ENCODE measurements at places on chromosomes 3 and 15. TPM values are rescaled to one million over a fixed set of nuclear protein-coding genes. Genes with fewer than 3 reads are reported as not detected.

GRCh38 chr3:66508461-66508860 is 7.6 kb upstream of the LRIG1 start:
- DNase-seq = no peak

GRCh38 chr3:101069901-101070798 is 76.9 kb upstream of the ABI3BP start:
- no peak for DNase-seq

DNA sequence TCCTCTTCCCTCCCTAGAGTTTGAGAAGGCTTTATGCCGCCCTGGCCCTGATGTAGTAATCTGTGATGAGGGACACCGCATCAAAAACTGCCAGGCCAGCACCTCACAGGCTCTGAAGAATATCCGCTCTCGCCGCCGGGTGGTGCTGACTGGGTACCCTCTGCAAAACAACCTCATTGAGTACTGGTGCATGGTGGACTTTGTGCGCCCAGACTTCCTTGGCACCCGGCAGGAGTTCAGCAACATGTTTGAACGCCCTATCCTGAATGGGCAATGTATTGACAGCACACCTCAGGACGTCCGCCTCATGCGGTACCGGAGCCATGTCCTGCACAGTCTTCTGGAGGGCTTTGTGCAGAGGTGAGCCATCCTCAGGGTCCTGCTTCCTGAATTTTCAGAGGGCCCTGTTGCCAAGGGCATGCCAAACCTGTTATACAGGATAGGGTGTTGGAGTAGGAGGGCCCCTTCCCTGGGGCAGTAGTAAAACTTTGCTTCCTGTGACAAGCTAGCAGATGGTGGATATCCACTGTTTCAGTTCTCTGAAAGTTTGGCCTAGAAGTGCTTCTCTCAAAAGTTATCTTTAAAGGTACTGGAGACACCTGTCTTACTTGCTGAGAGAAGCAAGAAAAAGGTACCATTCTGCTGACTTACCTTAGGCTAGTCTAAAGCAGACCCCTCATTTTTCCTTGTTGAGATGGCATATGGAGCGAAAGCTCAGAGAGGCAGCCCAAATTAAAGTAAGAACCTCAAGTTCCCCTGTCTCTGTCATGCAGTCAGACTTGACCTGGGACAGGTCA is 33.7 kb upstream of the TEX264 start:
- DNase-seq = peak; percentile 20

- no peak for DNase-seq
Measured at GRCh38 chr3:1235526-1236120, 142.8 kb downstream of the CNTN6 start.

GRCh38 chr3:86989611-86990010 is 1.3 kb downstream of the VGLL3 start:
- peak; percentile 46 for DNase-seq

UPK1B gene
- total RNA-seq = 9.4 TPM

DNA sequence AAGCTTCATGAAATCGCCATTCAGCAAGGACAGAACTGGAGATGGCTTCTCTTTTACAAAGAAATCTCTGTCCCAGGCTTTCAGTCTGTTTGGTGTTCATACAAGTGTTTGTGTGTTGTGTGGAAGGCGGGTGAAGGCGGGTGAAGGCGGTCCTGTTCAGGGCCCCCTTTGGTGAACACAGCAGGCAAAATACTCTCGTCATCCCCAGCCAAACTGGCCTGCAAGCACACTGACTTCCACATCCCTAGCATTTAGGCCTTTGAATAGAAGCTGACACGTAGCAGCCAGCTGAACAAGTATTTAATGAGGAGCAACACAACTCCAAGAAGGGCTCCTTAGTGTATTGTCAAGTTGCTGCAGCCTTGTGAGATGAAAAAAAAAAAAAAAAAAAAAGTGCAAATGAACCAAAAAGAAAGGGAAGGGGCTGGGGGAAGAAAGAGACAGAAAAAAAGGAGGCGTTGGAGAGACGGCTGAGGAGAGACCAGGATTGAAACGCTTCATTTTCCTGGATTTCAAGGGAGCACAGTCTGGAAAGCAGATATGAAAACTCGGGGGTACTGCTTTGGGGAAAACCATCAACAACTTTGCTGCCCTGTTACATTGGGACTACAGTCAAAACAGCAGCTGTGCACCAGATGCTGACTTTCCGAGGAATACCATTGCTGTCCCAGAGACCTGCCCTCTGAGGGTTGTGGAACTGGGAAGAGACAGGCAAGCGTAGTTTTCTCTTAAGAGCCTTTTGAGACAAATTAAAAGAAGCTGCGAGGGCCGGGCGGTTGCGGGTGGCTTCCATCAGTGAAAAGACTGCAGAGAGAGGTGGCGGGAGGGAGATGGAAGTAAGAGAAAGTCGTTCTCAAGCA is 74.6 kb downstream of the TGFBR2 start:
- DNase-seq = peak; percentile 93

GRCh38 chr15:44145495-44145894 is 49.6 kb downstream of the FRMD5 start:
- no peak for DNase-seq

TTLL13 gene
- not detected for total RNA-seq

GRCh38 chr3:186182850-186183249 is 74.0 kb upstream of the ETV5 start:
- DNase-seq = no peak

BCHE gene
- total RNA-seq = 44.0 TPM

- no peak for DNase-seq
Measured at GRCh38 chr3:58236527-58237237, 910 bp upstream of the ABHD6 start.

SNX33 gene
- 14.5 TPM for total RNA-seq

SLC28A2 gene
- 0.10 TPM for total RNA-seq

PLSCR5 gene
- not detected for total RNA-seq

DNA sequence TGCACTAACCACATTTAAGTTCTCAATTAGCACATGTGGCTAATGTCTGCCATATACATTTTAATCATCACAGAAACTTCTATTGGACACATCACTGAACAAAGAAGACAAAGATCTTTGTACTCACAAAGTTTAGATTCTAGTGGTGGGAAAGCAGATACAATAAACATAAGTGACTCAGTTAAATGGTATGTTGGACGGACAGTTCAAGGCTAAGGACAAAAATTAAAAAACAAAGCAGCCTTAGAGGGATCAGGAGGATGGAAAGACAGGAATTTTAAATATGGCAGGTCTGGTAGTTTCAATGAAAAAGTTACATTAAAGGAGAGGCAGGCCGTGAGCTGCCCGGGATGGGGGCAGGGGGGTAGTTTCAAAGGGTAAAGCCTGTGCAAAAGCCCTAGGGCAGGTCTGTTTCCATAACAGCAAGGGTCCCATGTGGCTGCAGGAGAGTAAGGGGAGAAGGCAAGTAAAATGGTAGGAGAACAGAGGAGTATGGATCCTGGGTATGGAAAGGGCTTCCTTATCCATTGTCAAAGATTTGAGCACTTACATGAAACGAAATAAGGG is 220.7 kb downstream of the FHIT start:
- DNase-seq = no peak

GRCh38 chr3:20975188-20975651 is 775.8 kb downstream of the ZNF385D start:
- DNase-seq = peak; percentile 41

- DNase-seq = no peak
Measured at GRCh38 chr3:28672406-28672805, 323.8 kb upstream of the AZI2 start.

GRCh38 chr3:108334701-108335100 is 38.4 kb downstream of the HHLA2 start:
- no peak for DNase-seq

DNA sequence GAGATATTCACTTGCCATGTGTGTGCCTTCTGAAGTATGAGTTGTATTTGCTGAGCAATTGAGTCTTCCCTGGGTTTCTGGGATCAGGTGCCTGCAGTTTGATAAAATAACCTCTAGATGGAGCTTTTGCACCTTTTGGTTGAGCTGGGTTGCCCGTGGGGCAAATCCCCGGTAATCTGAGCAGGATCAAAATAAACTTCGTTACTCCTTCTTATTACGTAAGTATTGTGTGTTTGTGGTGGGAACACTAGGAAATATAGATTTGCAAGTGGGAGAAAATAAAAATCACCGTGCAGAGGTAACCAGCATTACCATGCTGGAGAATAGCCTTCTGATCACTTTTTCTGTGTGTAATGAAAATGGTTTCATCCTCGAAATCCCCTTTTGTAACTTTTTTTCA is 277.4 kb upstream of the NR2E3 start:
- no peak for DNase-seq

- DNase-seq = no peak
Measured at GRCh38 chr3:70248856-70249255, 63.6 kb downstream of the MDFIC2 start.

DNA sequence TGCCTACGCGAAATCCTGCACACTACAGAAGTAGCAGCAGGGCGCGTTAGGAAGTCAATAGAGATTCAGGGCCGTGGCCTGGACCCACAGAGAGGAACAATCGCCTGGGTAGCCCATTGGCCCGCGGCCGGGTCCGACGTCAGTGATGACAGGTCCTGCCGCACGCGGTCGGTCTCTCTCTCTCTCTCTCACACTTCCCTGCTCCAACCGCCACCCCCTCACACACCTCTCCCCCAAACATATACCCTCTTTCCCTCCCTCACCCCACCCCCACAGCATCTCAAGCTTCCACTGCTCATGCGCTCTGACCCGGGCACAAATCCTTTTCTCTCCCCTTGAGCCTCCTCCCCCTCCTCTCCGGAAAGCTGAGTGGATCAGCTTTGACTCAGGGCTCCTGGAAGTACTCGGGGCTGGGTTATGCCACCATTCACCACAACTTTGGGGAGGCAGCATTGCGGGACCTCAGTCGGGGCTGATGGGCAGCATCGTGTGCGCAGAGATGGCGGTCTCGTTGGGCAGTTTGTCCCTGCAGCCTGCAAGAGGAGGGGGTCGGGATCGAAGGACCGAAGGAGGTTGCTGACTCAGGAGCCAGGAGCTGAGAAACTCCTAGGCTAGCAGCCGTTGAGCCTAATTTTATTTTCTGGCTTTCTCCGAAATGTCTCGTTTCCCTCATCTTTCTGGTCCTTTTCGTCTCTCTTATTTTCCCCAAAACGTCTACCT is 9.0 kb downstream of the ZIC4 start:
- DNase-seq = no peak

- no peak for DNase-seq
Measured at GRCh38 chr15:88748651-88749050, 54.6 kb upstream of the ACAN start.

GOLGA6A gene
- total RNA-seq = not detected

- no peak for DNase-seq
Measured at GRCh38 chr15:70071799-70072198, 25.9 kb downstream of the TLE3 start.

- DNase-seq = no peak
Measured at GRCh38 chr3:130779486-130779885, 32.9 kb upstream of the PIK3R4 start.

GRCh38 chr3:119669906-119670570 is 7.2 kb downstream of the COX17 start:
- DNase-seq = no peak

GRCh38 chr3:178189854-178190253 is 346.4 kb upstream of the KCNMB2 start:
- DNase-seq = no peak

PLXNB1 gene
- 48.2 TPM for total RNA-seq

THRB gene
- 3.4 TPM for total RNA-seq

FAM3D gene
- total RNA-seq = 14.9 TPM

DNA sequence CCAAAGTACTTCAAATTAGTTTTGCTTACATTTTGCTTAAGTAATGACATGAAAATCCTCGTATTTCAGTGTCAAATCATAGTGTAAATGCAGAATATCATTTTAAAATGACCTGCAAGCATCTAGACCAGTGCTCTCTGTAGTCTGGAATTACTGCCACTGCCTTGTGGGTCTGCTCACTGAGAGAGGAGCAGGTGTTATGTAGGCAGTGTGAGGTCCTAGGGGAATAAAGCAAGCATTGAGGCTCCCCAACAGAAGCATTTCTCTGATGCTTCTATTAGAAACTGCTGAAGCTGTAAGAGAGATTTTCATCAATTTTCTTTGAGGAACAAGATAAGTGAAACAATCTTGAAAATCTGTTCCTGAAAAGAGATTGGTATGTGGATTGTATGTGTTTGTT is 253.2 kb downstream of the BBX start:
- no peak for DNase-seq

DAPK2 gene
- 14.6 TPM for total RNA-seq

GRCh38 chr15:64095431-64095794 is 369 bp upstream of the SNX1 start:
- no peak for DNase-seq

PRR20G gene
- total RNA-seq = not detected

DNA sequence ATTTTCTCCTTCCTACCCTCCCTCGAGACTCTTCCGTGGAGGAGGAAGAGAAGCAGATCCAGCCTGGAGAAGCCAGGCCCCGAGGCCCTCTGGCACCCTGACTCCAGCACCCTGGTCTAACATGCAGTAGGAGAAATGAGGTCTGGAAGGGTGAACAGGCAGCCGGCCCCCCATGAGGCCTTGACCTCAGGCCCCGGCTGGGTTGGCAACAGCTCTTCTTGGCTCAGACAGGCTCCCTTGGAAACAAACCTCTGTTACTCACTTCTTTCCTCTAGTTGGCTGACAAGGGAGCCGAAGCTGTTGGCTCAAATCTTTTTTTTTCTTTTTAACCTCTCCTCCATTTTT is 73.4 kb downstream of the CPN2 start:
- DNase-seq = peak; percentile 87

TMEM207 gene
- total RNA-seq = not detected

DNA sequence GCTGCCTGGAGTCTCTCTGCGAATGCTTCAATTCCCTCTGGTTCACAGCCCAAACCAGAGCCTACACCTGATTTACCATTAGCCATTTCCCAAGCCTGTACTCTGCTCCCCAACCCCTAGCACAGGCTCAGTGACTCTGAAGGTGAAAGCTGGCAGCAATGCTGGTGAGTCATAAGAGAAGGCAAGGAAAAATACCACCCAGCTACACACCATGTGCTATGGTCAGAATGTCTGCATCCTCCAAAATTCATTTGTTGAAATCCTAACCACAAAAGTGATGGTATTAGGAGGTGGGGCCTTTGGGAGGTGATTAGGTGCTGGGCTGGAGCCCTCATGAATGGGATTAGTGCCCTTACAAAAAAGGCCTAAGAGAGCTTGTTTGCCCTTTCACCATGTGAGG is 117.1 kb upstream of the TJP1 start:
- no peak for DNase-seq

GRCh38 chr3:187737006-187737367 is 8.3 kb downstream of the BCL6 start:
- DNase-seq = no peak

KIF15 gene
- total RNA-seq = 8.8 TPM

DNA sequence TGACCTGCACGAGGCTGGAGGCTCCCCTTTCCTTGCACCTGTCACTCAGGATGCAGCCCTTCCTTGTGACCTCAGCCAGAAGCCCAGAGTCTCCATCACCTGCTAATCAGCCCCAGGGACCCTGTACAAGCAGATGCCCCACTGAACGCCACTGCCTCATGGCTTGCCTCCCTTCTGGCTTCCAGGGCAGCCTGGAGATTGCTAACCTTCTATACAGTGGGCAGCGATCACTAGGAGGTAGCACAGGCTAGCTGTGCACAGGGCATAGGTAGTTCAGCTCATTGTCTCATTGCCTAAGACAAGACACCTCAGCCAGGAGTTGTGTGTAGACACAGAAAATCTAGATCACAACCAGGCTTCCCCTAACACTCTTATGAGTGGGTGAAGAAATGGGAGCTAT is 49.3 kb downstream of the SSUH2 start:
- DNase-seq = peak; percentile 27

- no peak for DNase-seq
Measured at GRCh38 chr3:196756732-196757131, 17.1 kb downstream of the PAK2 start.

- DNase-seq = no peak
Measured at GRCh38 chr3:61632568-61633175, 71.3 kb downstream of the PTPRG start.

Measured in tongue (tissue), 3 donors.